AG04450 (cell line): ENCODE measurements at places on chromosomes 7 and 10.

GRCh38 chr7:135341049-135341448 lies 107.4 kb downstream of the STRA8 start:
- no peak for DNase-seq

DNA sequence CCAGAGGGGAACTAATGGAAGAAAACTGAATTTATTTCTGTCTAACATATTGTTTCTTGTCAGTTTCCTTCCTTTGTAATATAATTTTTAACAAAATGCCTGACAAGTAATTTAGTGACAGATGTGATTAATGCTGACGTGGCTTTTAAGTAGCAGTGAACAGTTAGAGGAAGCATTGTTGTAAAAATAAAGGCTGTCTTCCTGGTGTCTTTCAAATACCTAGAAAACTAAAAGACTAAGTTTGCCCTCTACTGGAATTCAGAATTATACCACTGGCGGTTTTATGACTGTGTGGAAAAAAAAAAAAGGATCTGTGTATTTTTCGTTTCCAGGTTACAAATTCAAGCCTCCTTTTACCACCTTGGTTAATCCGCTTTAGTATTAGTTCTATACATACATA lies 217.1 kb upstream of the DPP6 start:
- no peak for DNase-seq

DNA sequence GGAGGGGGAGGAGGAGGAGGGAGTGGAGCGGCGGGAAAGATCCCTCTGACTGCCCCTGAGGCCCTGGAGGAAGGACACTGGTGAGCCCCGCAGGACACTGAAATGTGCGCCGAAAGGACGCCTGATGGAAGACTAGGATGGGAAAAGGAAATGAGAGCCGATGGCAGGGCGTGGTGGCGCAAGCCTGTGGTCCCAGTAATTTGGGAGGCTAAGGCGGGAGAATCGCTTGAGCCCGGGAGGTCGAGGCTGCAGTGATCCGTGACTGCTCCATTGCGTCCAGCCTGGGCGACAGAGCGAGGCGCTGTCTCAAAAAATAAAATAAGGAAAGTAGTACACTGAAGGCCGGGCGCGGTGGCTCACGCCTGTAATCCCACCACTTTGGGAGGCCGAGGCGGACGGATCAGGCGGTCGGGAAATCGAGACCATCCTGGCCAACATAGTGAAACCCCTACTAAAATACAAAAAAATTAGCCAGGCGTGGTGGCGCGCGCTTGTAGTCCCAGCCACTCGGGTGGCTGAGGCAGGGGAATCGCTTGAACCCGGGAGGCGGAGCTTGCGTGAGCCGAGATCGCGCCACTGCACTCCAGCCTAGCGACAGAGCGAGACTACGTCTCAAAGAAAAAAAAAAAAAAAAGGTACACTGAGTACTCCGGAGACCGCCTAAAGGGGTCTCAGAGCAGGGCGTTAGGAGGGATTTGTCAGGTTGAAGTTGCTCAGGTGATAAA lies 561 bp upstream of the HNRNPF start:
- DNase-seq, result no peak

- no peak for DNase-seq
Measured at GRCh38 chr10:7130191-7130911, 280.5 kb downstream of the SFMBT2 start.

DNA sequence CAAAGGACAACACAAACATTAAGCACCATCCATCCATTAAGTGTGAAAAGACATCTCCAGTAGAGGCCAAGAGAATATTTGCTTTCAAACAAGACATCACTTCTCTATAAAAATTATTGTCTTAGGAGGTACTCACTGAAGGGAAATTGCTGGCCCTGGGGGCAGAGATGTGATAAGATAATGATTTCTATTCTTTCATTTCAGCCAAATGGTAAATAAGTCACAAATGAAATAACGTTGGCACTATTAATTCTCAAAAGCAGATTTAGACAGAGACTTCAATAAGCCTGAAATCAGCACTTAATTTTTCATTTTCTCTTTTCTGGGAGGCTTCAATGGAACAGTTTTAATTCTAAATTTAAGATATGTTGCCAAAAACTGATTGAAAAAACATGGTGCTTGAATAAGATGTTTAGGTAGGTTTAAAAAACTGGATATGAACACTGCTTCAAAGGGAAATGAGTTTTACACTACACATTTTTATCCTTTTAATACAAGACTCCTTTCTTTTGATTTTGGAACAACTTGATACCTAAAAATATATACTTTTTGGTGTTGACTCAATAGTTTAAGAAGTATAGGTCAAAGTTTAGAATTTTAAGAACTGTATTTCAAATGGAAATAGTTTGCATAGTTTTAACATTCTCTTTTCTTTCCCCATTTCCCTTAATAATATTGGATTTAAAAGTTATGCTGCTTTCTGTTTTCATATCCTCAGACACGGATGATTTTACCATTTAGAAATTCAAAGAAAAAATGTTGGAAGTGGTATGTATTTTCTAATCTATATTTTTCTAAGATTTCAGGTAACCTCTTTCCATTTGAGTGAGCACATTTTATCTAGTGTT lies 204.0 kb downstream of the AHR start:
- DNase-seq, result no peak

DNA sequence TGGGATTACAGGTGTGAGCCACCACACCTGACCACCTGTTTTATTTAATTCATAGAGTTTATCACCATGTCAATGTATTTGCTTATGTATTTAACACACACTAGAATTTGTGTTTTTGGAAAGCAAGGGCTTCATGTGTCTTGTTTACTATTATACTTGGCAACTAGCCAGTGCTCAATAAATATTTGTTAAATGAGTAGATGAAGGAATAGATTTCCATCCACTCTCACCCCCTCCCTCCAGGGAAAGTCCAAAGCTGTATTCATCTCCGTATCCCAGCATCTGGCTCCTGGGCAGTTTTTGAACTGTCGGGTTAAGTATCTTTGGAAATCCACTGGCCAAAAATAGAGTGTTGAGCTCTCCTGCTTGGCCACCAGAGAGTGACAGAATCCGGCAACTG lies 4.6 kb upstream of the RADIL start:
- DNase-seq, result no peak

GRCh38 chr10:109957092-109957797 lies 33.9 kb upstream of the XPNPEP1 start:
- no peak for DNase-seq
